ENCODE measurements at places on chromosomes 7 and 10.
A peak's percentile ranks its signal among the peaks of the same experiment; 100 is the strongest.

GRCh38 chr10:32445036-32445435, 904 bp upstream of the CCDC7 start:
- no peak for DNase-seq

DNA sequence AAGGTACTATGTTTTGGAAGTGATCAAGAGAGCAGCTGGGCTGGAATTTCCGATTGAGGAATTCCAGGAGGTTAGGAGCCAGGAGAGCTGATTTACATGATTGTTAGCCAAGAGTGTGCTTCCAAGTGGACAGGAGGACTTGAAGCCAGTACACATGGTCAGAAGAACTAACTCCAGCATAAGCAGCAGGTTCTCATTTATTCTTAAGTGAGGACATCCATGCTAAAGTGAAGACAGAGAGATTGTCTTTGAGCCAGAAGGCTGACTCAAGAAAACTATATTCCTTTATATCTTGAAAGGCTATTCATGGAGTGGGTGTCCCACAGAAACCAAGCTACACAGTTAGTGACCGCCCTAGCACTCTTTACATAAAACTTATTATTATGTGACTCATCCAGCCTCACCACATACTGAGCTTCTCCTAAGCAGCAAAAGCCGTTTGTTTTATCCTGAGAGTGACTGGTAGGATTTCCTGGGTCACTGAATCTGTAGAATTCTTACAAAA, 56.7 kb upstream of the SEMA3A start:
- DNase-seq: no peak

- DNase-seq: no peak
Measured at GRCh38 chr10:12073526-12073925, 4.8 kb downstream of the DHTKD1 start.

DNA sequence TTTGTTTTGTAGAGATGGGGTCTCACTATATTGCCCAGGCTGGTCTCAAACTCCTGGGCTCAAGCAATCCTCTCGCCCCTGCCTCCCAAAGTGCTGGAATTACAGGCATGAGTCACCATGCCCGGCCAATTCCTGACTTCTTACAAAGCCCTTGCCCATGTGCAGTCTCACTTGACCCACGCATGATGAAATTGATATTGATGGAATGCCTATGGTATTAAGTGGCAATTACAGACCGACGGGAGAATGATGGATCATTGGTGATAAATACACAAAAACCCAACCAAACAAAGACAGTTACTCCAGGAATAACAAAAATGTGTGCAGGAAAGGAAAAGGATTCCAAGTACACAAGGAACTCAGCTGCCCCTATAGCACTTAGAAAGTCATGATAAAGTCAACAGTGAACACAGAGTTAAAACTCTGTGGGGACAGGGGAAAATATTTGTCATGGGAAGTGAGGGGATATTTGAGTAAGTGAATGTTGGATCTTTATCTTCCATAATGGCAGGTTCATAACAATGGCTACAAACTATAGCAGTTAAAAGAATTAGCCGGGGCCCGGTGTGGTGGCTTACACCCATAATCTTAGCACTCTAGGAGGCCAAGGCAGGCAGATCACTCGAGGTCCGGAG, 21.6 kb downstream of the HIP1 start:
- DNase-seq: peak; percentile 36

DNA sequence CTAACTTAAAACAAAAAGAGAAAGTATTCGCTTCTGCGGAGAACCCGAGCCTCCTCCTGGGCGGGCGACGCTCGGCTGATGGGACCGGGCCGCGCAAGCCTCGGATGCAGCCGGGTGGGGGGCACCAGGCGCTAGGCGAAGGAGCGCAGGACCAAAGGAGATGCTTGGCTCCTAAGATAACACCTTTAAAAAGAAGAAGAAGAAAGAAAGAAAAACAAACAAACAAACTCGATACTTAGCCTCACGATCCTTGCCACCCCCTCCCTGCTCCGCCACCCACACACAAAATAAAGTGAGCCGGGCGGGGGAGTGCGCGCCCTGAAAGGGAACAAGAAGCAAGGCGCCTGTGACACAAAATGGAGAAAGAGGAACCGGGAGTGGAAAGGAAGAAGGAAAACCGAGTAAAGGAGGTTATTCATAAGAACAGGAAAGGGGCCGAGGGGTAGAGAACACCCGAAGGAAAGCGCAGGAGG, 34.0 kb upstream of the EBLN1 start:
- no peak for DNase-seq

GRCh38 chr7:142918901-142919300, 14.6 kb downstream of the TRPV5 start:
- DNase-seq: no peak

DNA sequence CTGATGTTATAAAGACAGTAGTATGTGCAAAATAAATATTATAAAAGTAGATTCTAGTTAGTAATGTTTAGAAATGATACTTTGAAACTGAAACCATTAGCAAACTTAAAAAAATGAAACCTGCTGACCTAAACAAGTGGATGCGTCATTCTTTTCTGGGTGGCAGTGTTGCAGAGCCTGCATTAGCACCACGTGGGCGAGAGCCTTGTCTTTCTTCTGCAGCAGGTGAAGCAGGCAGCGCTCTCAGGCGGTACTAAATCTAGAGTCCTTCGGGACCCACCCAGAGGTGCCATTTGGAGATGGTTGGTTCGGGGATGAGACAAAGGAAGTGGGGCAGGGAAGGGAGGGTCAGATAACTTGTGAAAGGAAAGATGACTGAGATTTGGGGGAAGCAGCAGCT, 759.1 kb upstream of the IGFBP3 start:
- no peak for DNase-seq

- no peak for DNase-seq
Measured at GRCh38 chr7:90345595-90346335, 751 bp upstream of the GTPBP10 start.

GRCh38 chr10:73537709-73538108, 41.9 kb upstream of the PPP3CB start:
- DNase-seq: no peak

- DNase-seq: no peak
Measured at GRCh38 chr7:25116621-25117020, 8.4 kb downstream of the CYCS start.

DNA sequence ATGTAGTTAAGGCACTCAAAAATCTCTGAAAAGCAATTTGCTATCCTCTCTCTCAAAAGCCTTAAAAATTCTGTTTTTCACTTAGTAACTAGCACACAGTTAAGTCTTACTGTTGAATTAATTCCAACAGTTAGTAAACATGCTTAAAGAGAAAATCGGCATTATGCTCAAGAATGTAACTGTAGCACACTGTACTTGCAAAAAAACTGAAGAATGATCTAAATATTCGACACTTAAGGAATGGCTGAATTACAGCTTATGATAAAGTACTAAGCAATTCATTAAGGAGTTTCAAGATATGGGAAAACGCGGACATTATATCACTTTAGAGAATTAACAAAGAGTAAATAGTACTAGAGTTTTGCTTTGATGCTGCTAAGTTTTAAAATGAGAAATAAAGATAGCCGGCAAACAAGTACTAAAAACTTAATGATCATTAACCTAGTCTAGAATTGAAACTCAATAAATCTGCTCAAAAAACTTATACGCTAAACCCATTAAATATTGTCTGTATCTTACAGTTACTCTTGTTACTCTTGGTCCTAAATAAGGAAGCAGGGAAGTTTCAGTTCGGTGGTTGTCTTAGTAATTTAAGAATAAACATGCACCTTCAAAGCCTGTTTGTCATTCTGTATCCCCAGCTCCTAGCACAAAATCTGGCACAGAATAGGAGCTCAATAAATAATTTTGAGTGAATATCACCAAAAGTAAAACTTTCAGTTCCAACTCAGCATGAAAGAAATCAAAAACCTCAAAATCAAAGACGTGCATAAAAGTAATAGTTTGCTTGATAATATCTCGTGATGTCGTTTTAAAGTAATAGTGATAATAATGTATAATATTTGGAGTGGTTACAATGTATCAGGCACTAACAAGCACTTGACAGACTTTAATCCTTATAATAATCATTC, 1.2 kb downstream of the TRDMT1 start:
- DNase-seq: no peak

DNA sequence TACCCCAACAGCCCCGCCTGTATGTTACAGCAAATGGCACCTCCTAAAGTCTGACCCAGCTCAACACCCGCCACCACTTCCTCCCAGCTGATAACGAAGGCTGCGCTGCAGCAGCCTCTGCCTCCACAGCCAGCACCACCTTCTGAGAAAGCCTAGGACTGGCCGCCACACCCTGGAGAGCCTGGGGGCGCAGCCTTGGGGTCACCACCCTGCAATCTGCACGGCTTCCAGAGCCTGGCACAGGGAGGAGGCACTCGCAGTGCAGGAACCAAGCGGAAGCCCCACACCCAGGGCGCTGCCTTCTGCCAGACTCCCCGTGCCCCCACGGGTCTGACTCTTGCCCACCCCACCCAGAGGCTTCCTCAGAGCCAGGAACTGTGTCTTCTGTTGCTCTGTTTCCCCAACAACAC, 112.5 kb downstream of the MAD1L1 start:
- no peak for DNase-seq

DNA sequence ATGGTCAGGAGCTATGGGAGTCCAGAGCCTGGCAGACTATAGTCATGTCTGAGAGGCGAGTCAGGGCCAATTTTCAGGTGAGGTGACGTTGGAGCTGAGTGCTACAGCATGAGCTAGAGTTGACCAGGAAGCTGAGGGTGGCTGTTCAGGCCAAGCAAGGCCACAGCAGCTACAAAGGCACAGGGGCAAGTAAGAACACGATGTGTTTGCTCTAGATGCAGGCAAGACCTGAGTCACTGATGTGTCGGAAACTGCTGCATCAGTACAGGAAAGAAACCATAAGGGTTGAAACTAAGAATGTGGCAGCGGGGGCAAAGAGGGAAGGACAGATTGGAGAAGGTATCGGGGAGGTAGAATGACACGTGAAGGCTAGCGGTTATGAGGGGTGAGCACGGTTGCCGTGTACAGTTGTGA, 11.8 kb upstream of the RRP12 start:
- no peak for DNase-seq

- no peak for DNase-seq
Measured at GRCh38 chr10:112185959-112186358, 2.4 kb upstream of the GPAM start.

DNA sequence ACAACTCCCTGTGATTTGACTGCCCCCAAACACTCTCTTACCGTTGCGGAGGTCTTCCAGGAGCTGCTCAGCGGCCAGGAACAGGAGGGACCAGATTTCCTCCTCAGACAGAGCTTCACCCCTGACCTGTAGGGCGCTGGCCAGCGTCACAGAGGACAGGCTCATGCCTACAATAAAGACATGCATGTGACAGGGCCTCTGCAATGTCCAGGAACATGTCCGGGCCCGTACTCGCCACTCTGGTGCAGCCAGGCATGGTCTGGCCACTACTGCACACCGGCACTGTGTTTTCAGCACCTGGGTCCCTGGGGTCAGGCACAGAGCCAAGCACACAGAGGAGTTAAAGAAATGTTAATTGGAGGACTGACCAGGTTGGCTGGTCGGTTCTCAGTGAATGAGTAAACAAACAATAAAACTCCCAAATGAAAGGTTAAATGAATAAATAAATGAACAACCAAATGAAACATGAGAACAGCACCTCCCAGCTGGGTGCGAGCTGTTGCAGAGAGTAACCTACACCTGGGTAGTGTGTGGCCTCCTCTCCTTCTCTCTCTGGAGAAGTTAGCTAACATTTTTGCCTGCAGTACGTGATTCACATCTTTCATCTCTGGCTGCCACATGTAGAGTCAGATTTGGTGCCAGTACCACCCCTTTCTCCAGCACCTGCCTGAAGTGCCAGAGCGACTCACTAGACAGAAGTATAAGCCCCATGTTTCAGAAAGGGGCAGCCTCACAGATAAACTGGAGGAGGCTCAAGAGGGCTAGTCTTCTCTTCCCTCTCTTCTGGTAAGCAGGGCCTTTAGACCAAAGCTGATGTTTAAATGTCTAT, 22.8 kb downstream of the FRMPD2 start:
- no peak for DNase-seq

DNA sequence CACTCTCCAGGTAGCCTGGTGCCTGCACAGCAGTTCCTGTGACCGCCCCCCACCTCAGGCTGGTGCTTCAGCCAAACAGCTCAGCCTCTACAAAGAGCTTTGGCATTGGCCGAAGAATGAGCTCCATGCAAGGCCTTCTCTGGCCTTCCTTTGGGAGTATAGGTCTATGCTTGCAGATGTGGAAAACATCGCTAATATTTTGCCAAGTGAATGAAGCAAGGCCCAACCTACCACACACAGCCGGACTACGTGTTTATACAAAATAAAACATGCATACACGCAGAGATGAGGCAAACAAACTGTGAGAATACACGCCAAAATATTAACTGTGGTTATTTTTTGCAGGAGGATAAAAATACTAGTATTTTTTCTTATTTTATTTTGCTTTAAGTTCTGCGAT, 416.2 kb upstream of the C7orf33 start:
- no peak for DNase-seq

- no peak for DNase-seq
Measured at GRCh38 chr10:22810643-22811465, 96.5 kb upstream of the PIP4K2A start.

DNA sequence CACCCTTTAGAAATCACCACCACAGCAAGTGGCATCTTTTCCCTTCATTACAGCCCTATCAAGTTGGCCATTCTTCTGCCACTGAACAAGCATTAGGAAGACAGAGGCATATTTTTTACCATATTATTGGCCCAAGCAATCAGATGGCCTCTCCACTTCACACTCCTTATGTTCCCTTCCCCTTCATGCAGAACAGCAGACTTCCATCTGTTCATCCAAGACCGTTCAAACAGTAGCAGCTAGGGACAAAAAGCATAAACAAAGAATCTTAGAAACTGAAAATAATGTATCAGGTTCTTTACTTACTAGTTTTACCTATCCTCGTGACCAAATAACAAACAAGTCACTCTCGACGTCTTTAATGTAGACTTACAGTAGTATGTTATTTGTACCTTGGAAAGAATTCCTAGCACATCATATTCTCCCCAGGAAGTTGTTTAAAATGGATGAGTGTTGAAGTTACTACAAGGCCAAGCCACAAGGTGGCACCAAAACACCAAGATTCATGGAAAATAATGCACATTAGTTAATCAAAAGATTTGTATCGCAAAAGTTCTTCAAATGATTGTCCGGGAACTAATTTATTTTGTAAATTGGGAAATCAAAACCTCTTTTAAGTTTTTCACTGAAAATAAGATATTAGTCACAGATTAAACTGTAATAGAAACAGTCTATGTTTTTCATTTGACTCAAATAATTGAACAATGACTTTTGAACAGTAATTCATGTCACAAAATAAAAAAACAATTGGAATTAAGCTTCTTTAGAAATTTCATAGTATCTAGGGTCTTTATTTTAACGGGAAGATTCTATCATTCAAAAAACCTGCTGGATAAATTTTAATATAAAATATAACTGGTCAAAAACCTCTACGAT, 112.1 kb downstream of the VPS41 start:
- peak; percentile 44 for DNase-seq

- DNase-seq: no peak
Measured at GRCh38 chr7:117383483-117384189, 43.7 kb downstream of the ASZ1 start.

- no peak for DNase-seq
Measured at GRCh38 chr10:124004663-124005004, 88.8 kb downstream of the CHST15 start.

DNA sequence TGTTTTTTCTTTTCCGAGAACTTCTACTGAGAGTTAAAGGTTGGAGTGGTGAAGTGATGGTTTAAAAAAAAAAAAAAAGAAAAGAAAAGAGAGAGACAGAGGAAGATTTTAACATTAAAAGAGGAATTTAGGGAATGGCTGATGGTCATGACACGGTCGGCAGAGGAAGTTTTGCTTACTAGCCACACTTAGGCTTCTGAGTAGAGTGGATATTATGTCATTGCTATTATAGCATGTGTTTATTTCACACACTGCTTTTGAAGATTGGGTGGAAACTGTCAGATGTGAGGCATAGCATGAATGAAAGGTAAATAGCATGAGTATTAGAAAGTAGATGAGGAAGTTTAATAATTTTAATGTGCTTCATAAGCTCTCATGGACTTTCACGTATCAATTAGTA, 2.5 kb downstream of the KAT6B start:
- no peak for DNase-seq

Measured in HTR-8/SVneo (cell line).